ENCODE measurements at places on chromosomes 7 and 10.

- no peak for DNase-seq
Measured at GRCh38 chr7:127751490-127752448, 99.8 kb downstream of the SND1 start.

DNA sequence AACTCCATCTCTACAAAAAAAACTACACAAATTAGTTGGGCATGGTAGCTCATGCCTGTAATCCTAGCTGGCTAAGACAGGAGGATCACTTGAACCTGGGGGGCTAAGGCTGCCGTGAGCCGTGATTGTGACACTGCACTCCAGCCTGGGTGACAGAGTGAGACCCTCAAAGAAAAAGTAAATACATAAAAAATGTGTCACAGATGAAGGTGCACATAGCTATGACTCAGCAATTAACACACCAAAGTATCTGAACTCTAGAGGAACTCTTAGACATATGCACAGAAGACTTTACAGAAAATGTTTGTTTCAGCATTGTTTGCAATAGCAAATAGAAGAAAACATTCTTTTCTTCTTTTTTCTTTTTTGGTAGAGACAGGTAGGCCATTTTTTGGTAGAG, 8.3 kb downstream of the C10orf62 start:
- no peak for DNase-seq

DNA sequence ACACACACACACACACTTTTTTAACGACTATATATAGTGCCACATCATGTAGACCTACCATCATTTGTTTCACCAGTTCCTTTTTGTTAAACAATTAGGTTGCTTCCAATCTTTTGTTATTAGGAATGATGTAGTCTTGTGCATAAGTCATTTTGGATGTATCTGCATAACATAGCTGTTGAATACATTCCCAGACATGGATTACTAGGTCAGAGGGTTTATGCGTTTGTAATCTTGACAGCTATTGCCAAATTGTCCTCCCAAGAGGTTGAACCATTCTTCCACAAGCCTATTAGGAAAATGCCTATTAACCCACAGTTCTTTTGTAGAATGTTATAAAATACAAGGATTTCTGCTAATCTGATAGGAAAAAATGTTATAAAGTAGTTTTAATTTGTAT, 87.3 kb downstream of the PALS2 start:
- DNase-seq: no peak

GRCh38 chr10:79350407-79351154, 3.3 kb downstream of the PPIF start:
- DNase-seq: no peak

DNA sequence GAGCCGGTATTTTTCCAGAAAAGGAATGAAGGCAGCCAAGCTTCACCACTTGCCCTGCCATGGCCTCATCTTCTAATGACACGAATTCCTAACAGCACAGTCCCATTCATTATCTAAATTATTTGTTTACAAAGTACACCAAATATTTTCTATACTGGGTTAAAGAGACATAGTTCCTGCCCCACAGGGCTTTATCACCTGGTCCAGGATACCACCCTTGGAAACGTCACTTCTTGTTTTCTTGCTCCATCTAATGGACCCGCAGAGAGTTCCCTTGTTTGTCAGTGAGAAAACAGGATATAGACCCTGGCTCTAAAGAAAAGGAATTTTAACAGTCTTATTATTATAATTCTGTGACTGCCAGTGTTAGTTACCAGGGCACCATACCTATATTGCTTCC, 1165.4 kb downstream of the GATA3 start:
- no peak for DNase-seq

GRCh38 chr10:99834410-99834809, 52.0 kb downstream of the ABCC2 start:
- no peak for DNase-seq

DNA sequence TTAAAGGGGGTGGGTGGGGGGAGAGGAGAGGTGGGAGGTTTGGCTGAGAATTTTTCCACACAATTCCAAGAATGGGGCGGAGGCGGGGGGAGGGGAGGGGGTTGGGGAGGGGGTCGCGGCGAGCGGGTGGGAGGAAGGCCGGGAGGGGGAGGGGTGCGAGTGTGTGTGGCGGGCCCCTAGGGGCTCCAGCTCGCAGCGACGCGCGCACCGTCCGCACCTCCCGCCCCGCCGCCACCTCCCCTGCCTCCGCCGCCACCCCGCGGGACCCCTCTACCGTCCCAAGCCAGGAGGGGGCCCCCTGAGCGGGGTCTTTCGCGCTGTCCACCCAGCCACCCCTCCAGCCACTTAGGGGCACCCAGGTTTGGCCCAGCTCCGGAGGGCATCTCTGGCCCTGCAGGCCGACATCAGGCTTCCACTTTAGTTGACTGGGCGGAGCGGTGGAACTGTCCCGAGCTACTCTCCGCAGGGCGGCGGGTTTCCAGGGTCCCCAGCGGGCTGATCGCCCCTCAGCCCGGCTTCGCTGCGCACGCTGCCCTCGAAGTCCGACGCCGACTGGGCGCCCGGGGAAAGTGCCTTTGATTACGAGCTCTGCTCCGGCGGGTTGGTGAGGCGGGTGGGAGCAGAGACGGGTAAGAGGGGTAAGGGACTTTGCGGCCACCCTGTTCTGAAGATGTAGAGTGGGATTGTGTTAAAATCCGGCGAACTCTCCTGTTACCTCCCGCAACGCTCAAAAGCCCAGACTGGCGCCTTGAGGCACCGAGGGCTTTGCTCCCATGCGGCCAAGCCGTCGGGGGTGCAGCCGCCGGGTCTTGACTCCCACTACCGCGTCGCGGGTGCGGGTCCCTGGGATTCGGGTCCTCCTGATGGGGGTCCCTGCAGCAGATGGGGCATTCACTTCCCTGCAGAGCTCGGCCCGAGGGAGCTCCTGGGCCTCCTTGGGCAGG, 1.8 kb upstream of the VAX1 start:
- DNase-seq: no peak

DNA sequence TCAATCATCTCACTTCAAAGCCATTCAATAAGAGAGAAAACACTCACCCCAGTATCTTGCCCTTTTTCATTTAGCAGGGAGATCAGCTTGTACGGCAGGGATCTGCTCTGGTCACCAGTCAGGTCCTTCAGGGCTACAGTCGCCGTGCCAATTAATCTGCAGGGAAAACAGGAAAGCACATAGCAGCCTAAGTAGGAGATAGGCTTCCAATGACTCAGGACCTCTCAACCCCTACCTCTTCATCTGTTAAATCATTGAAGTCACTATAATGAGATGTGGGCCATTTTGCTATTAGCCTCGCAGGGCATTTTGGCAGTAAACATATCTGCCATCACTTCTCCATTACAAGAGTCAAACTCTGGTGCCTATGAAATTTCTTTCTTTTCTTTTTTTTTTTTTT, 50.8 kb downstream of the MYOF start:
- DNase-seq: no peak

DNA sequence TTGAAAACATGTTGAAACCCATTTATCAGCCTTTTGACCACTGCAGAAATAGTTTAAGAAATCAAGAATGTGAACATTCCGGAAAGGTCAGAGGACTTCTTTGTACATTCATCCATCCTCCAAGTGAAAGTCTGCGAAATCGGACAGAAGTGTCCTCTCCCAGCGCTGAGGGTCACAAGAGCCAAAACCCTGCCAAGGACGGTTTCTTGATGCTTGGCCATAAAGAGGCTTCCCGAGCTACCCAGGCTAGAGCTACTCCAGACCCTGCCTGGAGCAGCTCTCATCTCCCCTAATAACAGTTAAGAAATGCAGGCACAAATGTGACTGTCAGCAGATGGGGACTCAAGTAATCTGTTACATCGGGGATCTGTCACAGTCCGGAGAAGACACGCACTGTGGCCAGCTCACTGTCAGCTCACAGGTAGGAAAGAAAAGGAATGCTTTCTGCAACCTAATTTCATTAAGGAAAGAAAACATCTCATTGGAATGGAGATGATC, 4.5 kb upstream of the CYTH3 start:
- no peak for DNase-seq

GRCh38 chr7:140049339-140050024, 13.3 kb downstream of the PARP12 start:
- no peak for DNase-seq

GRCh38 chr10:565676-566075, 123.8 kb downstream of the DIP2C start:
- DNase-seq: no peak

GRCh38 chr7:111529507-111530355, 32.6 kb downstream of the IMMP2L start:
- no peak for DNase-seq

- no peak for DNase-seq
Measured at GRCh38 chr10:16967866-16968415, 150.7 kb upstream of the RSU1 start.

DNA sequence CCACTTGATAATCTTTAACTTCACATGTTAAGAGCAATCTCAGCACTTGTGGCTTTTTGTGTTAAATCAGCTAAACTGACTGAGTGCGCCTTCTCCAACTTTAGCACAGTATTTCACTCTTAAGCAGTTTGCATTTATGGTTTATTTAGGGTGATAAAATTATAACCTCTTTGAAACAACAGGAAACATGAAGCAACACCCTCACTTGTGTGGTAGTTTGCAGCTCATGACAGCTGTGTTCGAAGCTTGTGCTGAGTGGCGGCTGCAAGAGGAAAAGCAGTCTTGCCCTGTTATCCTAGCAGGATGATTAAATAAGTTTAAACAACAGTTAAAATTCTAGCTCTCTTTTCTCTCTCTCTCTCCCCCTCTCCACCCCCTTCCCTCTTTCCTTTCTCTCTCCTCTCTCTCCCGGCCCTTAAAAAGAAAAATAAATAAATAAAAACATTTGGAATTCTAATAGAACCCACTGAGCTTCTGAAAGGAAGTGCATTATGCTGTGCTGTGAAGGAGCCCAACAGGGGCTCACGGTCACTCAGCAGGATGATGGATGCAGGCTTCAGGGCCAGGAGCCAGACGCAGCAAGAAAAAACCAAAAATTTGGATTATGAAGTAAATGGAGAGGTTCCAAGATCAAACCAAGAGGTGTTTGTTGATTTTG, 25.2 kb downstream of the OGDH start:
- no peak for DNase-seq
